Regular cardiac myocyte (primary cell): ENCODE measurements at places on chromosomes 12 and 14. TPM values are rescaled to one million over a fixed set of nuclear protein-coding genes. Genes with fewer than 3 reads are reported as not detected.

The AQP6 gene
- under 0.01 TPM in 1 of 2 replicates, not detected in the other for total RNA-seq

The PSME1 gene
- 69.4 and 88.5 TPM in 2 replicates for total RNA-seq

The KCNH3 gene
- under 0.01 and 0.28 TPM in 2 replicates for total RNA-seq

The TMCC3 gene
- 0.19 and 1.1 TPM in 2 replicates for total RNA-seq

The AICDA gene
- not detected in 2 replicates for total RNA-seq

The SCYL2 gene
- 39.3 and 40.0 TPM in 2 replicates for total RNA-seq

The EP400 gene
- total RNA-seq: 6.8 and 7.5 TPM in 2 replicates

The SERPINA5 gene
- total RNA-seq: under 0.01 and 0.28 TPM in 2 replicates

The CD4 gene
- 0.28 and 0.58 TPM in 2 replicates for total RNA-seq

The GPHN gene
- total RNA-seq: 4.2 and 9.4 TPM in 2 replicates

The CLEC2D gene
- total RNA-seq: 1.2 and 2.3 TPM in 2 replicates

The ADCY4 gene
- total RNA-seq: 5.6 and 15.5 TPM in 2 replicates

The SDR9C7 gene
- total RNA-seq: not detected in 2 replicates

The LRIG3 gene
- total RNA-seq: 14.6 and 18.3 TPM in 2 replicates

The PPM1H gene
- 1.9 and 3.9 TPM in 2 replicates for total RNA-seq

The KRT8 gene
- total RNA-seq: 12.1 and 18.6 TPM in 2 replicates

The KCNH5 gene
- total RNA-seq: under 0.01 and 0.19 TPM in 2 replicates

The CCDC38 gene
- total RNA-seq: under 0.01 TPM in 2 replicates

The BCL2L14 gene
- not detected in 2 replicates for total RNA-seq

The CLEC1A gene
- under 0.01 TPM in 1 of 2 replicates, not detected in the other for total RNA-seq

The OR4E2 gene
- not detected in 2 replicates for total RNA-seq

The NKX2-1 gene
- not detected in 2 replicates for total RNA-seq

The HNF1A gene
- under 0.01 TPM in 1 of 2 replicates, not detected in the other for total RNA-seq

The TULP3 gene
- 15.7 and 16.9 TPM in 2 replicates for total RNA-seq

The TUNAR gene
- under 0.01 TPM in 1 of 2 replicates, not detected in the other for total RNA-seq

The SLC6A15 gene
- total RNA-seq: 0.77 and 0.85 TPM in 2 replicates

The HCAR2 gene
- not detected in 2 replicates for total RNA-seq

The KRT73 gene
- total RNA-seq: not detected in 2 replicates

The CLEC2A gene
- total RNA-seq: not detected in 2 replicates

The AHNAK2 gene
- 20.5 and 33.0 TPM in 2 replicates for total RNA-seq

The LGR5 gene
- 0.58 and 1.7 TPM in 2 replicates for total RNA-seq

The KRT80 gene
- total RNA-seq: 0.38 and 1.1 TPM in 2 replicates

The SLC25A21 gene
- total RNA-seq: under 0.01 and 0.58 TPM in 2 replicates

The OR6C2 gene
- not detected in 2 replicates for total RNA-seq

The ANKS1B gene
- 0.38 and 11.3 TPM in 2 replicates for total RNA-seq

The STAC3 gene
- 0.19 and 1.1 TPM in 2 replicates for total RNA-seq

The HOTAIR gene
- not detected in 2 replicates for total RNA-seq

The CD163L1 gene
- 3.1 and 3.3 TPM in 2 replicates for total RNA-seq

The SALL2 gene
- 1.2 and 1.7 TPM in 2 replicates for total RNA-seq
